ENCODE measurements at places on chromosomes 11 and 22. TPM values are rescaled to one million over a fixed set of nuclear protein-coding genes. Genes with fewer than 3 reads are reported as not detected.

Gene NEU3
- 6.6 TPM for total RNA-seq

Gene PATE3
- total RNA-seq: not detected

Gene IL17RA
- 13.0 TPM for total RNA-seq

Gene SESN3
- total RNA-seq: 7.6 TPM

Gene STK33
- total RNA-seq: 1.1 TPM

Gene GGTLC3
- total RNA-seq: not detected

Gene SMC1B
- not detected for total RNA-seq

Gene CD248
- not detected for total RNA-seq
